Stimulated activated CD4-positive, alpha-beta T cell treated with anti-CD3 and anti-CD28 coated beads, Interleukin-15, amount 100 ng/mL, for 1 hour (primary cell): ENCODE measurements at places on chromosomes 3 and 15.

DNA sequence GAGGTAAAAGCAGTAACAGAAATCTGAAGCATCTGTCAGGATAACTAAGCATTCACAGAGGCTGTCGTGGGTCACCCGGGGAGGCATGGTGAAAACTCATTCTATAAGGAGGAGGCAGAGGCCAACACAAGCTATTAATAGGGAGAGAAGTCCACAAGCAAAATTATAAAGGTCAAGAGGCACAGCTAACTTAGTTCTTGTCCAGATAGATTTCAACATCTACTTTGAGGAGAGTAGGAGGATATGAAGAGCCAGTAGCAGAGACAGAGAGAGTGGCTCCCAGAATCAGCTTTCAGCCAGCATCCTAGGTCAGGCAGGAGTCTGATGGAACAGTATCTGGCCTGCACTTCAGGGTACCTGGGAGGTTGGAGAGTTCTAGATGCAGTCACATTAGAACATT, 95.3 kb downstream of the STAC start:
- no peak for DNase-seq

GRCh38 chr15:67107014-67107812, 41.8 kb downstream of the SMAD3 start:
- DNase-seq: no peak

- DNase-seq: no peak
Measured at GRCh38 chr15:51739061-51739712, 1.7 kb upstream of the LYSMD2 start.

DNA sequence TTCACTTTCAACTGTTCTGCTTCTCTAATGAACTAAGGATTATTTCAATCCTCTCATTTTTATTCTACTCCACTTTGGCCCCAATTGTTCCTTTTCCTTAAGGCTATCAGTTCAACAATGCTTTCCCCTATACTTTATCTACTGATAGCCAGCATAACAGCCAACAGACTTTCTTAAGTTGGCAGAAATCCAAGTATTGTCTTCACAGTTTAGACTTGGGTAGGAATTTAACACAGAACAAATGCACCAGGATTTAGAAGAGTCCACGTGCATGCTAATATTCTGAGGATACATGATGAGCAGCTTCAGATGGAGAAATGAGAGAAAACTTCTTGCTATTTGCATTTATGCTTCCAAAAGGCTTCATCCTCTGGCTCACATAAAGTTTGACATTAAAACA, 54.8 kb downstream of the FBN1 start:
- DNase-seq: no peak

- no peak for DNase-seq
Measured at GRCh38 chr3:127747751-127748521, 74.4 kb downstream of the MGLL start.

- no peak for DNase-seq
Measured at GRCh38 chr3:158765518-158766205, 33.4 kb upstream of the RARRES1 start.

GRCh38 chr3:12287727-12288181, 1.1 kb upstream of the PPARG start:
- DNase-seq: no peak

DNA sequence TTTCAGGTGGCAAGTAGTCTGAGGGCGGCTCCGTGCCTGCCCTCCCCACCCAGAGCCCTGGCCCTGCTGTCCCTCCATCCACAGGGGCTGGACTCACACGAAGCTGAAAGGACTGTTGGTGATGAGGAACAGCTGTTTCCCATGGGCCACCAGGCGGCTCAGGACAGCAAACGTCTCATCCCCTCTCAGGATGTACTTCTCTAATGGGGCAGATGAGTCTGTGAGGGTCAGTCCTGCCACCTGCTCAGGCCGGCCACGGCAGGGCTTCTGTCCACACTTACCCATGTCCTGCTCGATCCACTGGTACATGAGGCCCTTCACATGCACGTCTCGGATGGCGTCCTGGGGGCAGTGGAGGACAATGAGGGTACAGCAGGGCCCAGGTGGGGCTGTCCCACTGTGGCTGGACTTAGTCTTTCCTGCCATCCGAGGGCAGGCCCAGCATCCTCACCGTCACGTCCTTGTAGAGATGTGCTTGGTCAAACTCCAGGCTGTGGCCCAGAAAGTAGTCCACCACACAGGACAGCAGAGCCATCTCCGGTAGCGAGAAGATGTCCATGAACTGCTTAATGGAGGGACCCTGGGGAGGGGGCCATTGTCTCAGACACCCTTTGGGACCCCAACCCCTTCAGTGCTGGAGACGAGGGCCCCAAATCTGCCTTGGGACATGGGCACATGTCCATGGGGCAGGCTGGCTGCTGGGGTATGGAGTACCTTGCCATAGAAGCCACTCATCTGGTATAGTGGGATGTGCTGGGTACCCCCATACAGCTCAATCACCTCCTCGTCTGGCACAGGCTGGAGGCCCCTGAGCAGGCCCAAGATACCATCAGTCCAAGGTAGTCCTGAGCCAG, 5.7 kb downstream of the NT5DC2 start:
- no peak for DNase-seq

DNA sequence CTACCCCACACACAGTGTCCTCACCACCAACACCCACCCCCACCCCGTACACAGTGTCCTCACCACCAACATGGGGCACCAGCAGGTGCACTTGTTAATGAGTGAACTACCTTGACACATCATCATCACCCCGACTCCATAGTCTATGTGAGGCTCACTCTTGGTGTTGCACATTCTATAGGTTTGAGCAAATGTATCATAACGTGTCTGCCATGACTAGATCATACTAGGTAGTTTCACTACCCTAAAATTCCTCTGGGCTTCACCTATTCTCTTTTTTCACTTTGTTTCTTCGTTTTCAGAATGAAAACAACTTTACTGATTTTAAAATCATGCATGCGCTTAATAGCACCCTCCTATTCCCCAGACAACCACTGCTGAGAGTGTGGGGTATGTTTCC, 102.6 kb upstream of the SLC6A6 start:
- DNase-seq: no peak

- no peak for DNase-seq
Measured at GRCh38 chr15:29400701-29401100, 131.1 kb upstream of the NSMCE3 start.

GRCh38 chr15:37572401-37572800, 362.0 kb upstream of the TMCO5A start:
- DNase-seq: no peak

GRCh38 chr3:71511037-71511436, 72.5 kb downstream of the FOXP1 start:
- no peak for DNase-seq

DNA sequence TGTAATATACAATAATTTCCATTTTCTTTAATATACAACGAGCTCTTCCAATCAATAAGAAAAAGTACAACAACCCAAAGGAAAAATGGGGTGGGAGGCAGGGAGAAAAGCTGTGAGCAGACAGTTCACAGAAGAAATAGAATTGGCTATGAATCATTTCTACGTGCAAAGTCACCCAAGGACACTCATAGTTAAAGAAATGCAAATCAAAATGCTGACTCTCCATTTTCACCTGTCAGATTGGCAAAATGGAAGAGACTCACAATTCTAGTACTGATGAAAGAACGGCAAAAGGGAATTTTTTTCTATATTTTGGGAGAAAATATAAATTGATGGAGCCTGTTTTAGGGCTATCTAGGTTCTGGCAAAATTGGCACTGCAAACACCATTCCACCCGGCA, 116.3 kb upstream of the MEF2A start:
- no peak for DNase-seq

GRCh38 chr3:69642606-69643005, 96.7 kb upstream of the MITF start:
- no peak for DNase-seq

DNA sequence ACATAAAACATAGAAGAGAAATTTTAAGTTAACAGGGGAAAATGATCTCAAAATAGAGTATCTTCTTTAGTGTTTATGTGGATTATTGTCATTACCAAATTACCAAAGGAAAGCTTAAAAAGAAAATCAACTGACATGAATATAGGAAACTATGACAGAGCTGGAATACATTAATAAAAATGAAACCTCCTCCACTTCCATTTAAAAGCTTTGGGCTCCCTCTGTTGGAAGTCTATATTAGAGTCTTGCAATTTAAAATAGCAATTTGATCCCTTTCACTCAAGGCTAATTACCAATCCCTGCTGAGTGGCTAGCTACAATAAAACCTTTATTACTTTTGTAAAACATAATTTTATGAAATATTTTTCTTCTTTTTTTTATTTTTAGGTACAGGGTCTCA, 61.4 kb upstream of the IMPG2 start:
- no peak for DNase-seq

DNA sequence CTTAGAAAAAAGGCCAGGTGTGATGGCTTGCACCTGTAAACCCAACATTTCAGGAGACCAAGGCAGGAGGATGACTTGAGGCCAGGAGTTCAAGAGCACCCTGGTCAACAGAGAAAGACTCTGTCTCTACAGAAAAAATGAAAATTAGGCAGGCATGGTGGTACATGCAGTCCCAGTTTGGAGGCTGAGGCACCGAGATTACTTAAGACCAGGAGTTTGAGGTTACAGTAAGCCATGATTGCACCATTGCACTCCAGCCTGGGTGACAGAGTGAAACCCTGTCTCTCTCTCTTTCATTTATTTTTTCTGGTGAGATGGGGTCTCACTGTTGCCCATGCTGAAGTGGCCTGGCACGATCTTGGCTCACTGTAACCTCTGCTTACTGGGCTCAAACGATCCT, 24.7 kb downstream of the IP6K1 start:
- no peak for DNase-seq

GRCh38 chr15:93072411-93073394, 16.3 kb downstream of the RGMA start:
- DNase-seq: no peak

DNA sequence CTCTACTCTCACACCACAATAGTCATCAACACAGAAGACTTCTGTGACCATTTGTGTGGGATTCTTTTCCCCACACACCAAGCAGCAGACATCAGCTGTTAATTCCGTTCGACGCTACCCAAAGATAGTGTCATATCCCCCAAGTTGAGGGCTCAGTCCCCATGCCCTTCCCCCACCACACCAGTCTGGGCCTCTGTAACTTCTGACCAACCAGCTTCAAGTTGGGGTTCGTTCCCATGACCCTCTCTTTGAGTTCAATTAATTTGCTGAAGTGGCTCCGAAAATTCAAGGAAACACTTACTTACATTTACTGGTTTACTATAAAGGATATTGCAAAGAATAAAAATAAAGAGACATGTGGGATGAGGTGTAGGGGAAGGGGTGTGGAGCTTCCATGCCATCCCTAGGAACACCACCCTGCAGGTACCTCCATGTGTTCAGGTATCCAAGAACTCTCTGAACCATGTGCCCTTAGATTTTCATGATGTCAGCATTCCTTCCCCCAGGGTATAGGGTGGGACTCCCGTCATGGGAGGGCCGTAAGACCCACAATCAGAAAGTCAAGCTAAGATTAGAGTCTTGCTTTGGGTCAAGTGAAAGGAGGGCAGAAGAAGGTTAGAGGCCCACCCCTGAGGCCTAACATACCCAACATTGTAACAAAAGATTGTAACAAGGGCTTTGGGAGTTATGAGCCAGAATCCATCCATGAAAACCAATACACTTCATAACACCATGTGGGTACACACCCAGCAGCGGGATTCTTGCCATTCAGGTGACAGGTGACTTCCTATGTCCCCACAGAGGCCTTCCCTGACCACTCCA, 82.7 kb downstream of the BTLA start:
- no peak for DNase-seq

- no peak for DNase-seq
Measured at GRCh38 chr3:127789990-127790881, 32.1 kb downstream of the MGLL start.

GRCh38 chr15:67175643-67176071, 78.8 kb downstream of the AAGAB start:
- DNase-seq: no peak

- no peak for DNase-seq
Measured at GRCh38 chr3:23485922-23486321, 282.8 kb downstream of the UBE2E2 start.

DNA sequence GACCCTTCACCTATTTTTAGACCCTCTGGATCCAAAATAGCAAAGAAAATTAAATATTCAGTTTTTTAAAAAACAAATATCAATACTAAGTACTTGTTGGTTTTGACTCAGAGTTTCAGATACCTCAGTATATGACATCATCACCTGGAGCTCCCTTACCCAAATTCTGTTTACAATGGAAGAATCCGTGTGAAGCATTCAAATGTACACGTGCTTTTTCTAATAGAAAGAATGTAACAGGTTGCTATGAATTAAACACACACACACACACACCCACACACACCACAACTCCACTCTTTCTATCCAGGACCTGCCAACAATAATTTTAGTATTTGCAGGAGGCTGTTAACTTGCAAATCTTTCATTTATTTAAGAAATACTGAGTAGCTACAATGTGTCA, 221.8 kb downstream of the THRB start:
- DNase-seq: no peak

DNA sequence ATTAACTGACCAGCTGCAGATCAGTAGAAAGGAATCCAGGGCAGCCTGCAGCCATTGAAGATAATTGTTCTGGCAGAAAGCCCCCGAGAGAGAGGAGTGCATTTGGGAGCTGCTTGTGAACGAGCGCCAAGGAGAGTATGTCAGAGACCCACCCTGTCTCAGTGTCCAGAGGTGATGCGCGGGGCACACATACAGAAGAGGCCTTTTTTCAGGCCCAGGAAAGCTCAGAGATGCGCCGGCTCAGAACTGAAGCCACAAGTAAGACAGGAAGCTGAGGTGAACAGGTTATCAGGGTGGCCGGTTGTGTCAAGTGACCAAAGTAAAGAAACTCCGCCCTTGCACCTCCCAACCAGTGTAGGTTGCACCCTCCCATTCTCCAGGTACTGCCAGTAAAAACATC, 59.8 kb upstream of the HEG1 start:
- no peak for DNase-seq

DNA sequence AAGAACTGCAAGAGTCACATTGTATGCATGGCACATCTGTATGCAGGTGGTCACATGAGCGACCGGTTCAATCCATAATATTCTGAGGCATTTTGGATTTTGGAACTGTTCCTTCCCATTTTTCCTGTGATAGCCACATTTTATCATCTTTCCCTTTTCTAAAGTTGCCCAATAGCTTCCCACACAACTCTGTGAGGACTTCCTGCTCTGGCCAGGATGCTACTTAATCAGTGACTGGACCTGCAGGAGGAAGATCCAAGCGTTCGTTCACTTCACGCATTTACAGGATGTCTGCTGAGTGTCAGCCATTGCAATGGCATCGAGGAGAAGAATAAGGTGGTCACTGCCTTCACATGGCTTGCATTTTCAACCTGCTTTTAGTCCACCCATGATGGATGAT, 9.8 kb downstream of the KLHL6 start:
- no peak for DNase-seq

GRCh38 chr3:177813322-177813721, 616.0 kb upstream of the TBL1XR1 start:
- DNase-seq: no peak

- DNase-seq: no peak
Measured at GRCh38 chr3:173139420-173139819, 1.6 kb downstream of the SPATA16 start.

DNA sequence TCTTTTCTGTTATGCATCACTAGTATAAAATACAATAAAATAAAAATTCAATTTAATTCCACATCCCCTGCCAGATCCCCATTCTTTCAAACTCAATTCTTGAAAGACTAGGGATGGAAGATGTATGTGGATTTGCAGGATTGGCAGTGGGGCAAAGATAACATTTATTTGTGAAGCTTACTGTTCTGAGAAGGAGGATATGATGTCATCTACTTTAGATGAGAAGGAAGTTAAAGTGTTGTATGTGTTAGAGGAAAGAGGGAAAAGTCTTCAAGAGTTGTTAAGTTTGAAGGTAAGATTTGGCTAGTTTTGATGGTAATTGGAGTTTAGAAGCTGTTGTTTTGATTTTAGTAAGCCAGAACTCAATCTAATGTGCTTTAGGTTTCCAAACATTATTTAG, 845.1 kb upstream of the NR2F2 start:
- no peak for DNase-seq
